ENCODE measurements at places on chromosomes 2 and 18.

DNA sequence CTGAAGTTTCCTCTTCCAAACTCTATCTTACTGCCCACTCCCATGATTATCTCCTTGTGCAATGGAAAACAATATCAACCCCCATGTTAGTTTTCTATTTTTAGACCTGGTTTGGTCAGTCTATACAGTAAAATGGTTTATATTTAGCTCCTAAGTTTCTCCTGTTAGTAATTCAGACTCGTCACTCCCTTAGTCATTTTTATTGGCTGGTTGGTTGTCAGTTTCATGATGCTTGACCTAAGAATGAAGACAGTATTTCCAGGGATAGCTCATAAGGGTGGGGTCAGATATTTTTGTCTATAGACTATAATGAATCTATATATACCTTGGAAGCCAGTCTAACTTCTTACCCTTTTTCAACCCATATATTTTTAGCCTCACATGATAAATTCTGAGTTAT, 61.4 kb upstream of the NEUROD1 start:
- DNase-seq, result no peak

DNA sequence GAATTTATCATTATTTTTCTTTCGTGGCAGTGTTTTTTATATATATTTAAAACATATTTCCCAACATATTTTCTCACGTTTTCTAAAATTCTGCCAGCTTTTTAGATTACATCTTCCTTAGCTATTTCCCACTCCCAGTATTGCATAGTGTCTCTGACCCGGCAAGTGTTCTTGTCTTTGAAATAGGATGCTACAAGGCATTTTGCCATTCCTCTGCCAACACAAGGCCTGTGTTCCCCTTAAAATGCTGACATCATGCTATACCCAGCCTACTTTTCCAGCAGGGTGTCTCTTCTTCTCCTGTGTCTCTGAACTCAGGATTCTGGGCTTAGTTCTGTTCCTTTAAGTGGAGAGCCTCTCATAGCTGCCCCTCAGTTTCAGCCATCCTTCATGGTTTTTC, 115.2 kb downstream of the DIS3L2 start:
- DNase-seq, result no peak

DNA sequence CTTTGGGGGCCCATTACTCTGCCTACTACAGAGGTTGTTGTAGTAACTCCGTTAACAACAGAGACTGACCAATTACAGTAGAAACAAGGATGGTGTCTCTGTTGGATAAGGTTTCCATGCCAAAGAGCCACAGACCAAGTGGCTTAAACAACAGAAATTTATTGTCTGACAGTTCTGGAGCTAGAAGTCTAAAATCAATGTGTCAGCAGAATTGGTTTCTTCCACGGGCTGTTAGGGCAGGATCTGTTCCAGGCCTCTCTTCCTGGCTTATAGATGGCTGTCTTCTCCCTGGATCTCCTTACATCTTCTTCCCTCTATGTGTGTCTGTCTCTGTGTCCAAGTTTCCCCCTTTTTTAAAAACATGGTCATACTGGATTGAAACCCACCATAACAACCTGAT, 135.3 kb downstream of the AKAIN1 start:
- DNase-seq, result no peak

- DNase-seq, result no peak
Observed at GRCh38 chr2:866009-866680, 84.5 kb upstream of the SNTG2 start.

Measured in HuH-7.5 (cell line).